Stimulated activated CD4-positive, alpha-beta T cell treated with anti-CD3 and anti-CD28 coated beads, TNF-alpha, amount 100 ng/mL, for 1 hour (primary cell): ENCODE measurements at places on chromosomes 12 and 14.

GRCh38 chr12:38402811-38403210 is 86.2 kb downstream of the ALG10B start:
- DNase-seq, result no peak

GRCh38 chr12:24780697-24781368 is 168.1 kb downstream of the BCAT1 start:
- no peak for DNase-seq

DNA sequence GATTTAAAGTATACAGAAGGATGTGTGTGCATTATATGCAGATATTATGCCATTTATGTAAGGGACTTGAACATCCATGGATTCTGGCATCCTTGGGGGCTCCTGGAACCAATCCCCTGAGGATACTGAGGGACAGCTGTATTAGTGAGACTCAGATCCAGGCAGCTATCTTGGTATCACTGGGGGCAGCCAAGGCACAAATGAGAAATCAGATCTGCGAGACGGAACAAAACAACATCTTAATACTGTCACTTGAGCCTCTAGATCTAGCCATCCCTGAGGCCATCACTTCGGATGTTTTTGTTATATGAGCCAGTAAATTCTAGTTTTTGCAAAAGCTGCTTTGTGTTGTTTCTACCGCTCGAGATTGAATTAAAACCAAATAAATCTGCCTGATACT is 175.1 kb upstream of the SFSWAP start:
- no peak for DNase-seq

- DNase-seq, result no peak
Observed at GRCh38 chr14:56686416-56686815, 106.8 kb downstream of the TMEM260 start.

GRCh38 chr12:105804591-105805265 is 334.0 kb downstream of the NUAK1 start:
- DNase-seq, result no peak

DNA sequence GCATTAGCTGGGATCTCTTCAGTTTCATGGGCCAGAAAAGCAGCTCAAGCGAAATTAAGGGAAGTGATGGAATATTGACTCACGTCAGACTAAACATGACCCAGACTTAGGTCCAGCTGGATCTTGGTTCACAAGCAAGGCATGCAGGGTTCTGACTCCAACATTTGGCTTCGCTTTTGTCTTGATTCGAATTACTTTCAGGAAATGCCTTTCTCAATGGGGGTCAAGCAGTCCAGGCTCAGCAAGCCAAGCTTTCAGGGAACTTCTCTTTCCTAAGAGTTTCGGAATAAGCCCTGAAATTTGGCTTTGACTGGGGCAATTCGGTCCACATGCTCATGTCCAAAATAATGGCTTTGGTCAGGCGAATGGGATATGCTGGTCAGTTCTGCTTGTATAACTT is 678.7 kb upstream of the TMEM132C start:
- DNase-seq, result no peak

GRCh38 chr14:77406718-77407117 is 16.6 kb downstream of the NOXRED1 start:
- no peak for DNase-seq

DNA sequence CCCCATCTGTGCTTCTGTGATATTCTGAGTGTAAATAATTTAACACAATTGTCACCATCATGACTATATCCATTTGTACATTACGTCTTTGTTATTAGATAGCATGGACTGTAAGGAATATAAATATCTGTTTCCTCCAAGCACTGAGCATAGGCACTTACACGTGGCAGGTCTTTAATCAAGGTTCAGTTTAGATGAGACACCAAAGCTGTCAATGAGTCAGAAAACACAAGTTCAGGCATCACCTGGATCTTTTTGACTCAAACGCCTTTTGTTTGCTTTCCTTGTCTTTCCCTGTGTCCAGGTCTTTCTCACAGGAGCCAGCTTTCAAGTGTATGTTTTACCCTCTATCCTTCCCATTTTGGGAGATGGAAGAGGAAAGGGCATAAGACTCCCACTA is 163.2 kb upstream of the CCDC198 start:
- DNase-seq, result no peak

- no peak for DNase-seq
Observed at GRCh38 chr14:100629696-100630095, 42.5 kb upstream of the BEGAIN start.

DNA sequence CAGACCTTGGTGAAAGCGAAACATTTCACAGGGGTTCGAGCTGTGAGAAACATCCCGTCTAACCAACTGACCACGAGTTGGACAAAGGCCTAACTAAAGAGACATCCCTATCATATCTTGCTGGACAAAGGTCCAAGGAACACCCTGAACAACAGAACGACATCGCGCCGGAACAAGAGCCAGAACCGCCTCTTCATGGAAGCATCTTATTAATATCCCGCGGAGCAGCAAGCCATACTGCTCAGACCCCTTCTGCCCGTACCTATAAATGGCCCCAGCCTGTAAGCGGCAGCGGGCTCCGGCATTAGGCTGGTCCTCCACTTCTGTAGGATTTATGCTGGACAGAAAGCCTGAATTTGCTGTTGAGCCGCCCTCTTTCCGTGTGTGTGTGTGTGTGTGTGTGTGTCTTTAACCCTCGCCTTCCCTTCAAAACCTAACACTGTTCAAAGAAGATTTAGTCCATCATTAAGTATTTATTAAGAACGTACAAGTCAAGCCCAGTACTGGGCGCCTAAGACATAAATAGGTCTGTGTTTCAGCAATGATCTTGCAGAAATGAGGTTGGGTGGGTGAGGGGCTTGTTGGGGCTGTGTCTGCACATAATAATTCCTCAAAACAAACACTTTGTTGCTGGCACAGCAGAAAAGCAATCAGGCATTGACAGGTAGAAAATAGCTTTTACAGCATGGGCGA is 1.9 kb downstream of the SLC6A15 start:
- no peak for DNase-seq

GRCh38 chr12:50562520-50563433 is 58.0 kb downstream of the DIP2B start:
- DNase-seq, result no peak

GRCh38 chr12:80617733-80618132 is 89.7 kb upstream of the MYF6 start:
- no peak for DNase-seq

DNA sequence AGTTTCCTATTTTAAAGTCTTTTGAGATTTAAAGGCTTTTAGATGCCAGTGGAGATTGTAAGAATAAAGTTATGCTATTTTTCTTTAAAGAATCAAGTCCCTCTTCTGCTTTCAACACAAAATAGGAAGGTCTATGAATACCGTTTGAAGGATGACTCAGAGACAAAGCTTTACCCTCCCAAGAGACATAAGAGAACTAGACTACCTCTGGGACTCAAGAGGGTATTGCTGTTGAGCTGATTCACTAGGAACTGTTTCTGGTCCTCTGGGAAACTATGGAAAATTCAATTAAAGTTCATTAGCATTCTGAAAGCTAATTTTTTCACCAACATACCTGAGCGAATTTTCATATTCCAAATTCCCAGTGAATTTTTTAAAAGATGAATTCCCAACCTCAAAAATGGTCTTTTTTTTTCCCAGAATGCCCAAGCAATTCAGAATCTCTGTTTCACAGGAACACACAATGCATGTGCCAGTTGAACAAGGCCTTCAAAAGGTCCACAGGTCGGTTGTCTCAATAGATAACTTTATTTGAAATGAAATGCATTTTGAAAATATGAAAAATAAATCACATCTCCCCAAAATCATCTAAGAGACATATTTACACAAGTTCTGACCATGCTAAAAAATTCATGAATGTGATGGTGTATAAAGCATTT is 6.5 kb downstream of the PHLDA1 start:
- DNase-seq, result no peak

DNA sequence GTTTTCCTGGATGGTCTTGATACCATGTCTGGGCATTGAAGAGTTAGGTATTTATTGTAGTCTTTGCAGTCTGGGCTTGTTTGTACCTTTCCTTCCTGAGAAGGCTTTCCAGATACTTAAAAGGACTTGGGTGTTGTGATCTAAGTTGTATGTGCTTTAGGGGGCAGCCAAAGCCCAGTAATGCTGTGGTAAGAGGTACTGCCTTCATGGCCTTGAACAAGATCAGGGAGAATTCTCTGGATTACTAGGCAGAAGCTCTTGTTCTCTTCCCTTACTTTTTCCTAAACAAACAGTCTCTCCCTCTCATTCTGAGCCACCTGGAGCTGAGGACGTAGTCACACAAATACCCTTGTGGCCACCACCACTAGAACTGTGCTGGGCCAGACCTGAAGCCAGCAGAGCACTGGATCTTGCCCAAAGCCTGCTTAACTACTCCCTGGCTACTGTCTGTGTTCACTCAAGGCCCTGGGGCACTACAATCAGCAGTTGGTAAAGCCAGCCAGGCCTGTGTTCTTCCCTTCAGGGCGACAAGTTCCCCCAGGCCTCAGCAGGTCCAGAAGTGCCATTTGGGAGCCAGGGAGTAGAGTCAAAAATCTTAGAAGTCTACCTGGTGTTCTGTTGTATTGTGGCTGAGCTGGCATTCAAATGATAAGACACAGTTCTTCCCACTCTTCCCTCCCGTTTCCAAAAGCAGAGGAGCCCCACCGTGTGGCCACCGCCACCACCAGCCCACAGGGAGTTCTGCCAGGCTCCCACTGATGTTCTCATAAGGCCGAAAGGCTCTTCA is 11.4 kb downstream of the PRORP start:
- no peak for DNase-seq

DNA sequence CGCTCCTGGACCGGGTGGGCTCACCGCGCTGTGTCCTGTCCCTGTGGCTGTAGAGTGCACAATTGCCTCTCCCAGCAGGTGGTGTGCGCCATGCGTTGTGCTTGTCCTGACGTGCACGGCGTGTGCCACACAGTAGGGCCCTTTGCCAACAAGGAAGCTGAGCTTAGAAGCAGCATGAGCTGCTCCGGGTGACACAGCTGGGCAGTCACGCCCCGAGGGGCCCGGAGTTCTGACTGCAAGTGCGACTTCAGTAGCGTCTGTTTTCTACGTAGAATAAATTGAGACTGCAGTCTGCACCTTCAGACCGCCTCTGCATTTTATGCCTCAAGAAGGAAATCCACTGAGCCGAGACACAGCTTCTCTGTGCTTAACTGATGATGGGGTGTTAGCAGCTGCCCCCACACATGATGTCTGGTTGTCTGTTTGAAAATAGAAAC is 81.6 kb downstream of the ADGRD1 start:
- DNase-seq, result no peak

- no peak for DNase-seq
Observed at GRCh38 chr12:93223440-93224426, 154.0 kb upstream of the NUDT4 start.

DNA sequence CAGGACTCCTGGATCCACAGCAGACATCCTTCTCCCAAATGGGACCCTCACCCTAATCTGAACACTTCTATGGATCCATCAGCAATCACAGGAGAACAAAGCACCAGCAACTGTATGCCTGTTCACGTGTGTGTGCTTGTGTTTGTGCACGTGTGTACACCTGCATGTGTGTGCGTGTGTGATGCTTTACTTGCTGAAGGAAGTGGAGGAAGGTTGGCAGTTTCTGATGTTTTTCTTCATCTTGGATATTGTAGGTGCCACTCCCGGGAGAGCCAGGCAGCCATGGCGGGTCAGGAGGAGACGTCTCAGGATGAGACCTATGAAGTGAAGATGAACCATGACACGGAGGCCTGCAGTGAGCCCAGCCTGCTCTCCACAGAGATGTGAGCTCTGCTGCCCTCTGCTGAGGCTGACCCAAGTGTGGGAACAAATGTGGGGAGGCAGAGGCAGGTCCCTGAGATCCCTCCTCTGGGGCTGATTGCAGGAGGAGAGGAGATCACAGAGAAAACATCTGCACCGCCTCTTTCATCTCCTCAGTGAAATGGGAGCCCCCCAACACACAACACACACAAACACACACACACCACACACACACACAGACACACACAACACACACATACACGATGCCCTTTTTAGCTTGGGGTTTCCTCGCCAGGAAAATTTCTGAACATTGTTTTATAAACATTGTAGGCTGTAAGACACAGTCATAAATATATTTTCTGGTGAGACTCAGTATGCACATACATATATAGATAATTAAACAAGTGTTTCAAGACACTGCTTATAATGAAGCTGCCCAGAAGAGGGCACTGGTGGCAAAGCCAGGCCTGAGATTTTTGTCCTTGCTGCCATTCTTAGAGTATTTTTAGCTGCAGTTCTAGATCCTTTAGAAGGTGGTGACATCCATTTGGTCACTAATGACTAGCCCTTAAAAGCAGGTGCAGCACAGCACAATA is 112.2 kb upstream of the FKBP4 start:
- no peak for DNase-seq
